ENCODE measurements at places on chromosomes 2 and 18.

GRCh38 chr2:130327703-130328527 is 14.8 kb upstream of the IMP4 start:
- no peak for DNase-seq

DNA sequence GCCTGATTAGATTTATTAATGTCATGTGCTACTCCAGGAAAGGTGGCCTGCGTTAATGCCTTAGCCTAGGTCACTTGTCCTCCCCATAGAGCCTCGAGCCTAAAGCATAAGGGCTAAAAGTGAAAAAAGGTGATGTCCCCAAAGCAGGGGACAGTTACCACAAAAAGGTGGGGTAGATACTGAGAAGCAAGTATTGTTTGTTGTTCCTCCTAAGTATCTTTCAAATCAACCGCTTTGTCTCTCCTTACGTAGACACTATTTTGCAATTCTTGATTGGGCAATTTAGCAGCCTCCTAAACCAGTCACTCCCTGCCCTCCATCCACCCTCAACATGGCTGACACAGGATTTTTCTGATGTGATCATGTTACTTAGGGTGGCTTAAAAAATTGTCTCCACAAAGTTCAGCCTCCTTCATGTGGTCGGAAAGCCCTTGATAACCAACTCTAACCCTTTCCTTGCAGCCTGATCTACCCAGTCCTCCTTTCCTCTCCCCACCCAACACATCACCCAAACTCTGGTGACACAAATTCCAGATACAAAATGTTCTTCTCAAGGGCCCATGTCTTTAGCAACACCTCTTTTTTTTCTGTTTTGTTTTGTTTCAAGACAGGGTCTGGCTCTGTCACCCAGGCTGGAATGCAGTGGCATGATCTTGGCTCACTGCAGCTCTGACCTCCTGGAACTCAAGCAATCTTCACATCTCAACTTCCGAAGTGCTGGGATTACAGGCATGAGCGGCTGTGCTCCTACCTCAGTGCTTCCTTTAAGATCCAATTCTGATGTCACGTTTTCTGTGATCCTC is 6.9 kb downstream of the INHA start:
- no peak for DNase-seq

GRCh38 chr2:31286961-31287550 is 53.1 kb downstream of the EHD3 start:
- no peak for DNase-seq

DNA sequence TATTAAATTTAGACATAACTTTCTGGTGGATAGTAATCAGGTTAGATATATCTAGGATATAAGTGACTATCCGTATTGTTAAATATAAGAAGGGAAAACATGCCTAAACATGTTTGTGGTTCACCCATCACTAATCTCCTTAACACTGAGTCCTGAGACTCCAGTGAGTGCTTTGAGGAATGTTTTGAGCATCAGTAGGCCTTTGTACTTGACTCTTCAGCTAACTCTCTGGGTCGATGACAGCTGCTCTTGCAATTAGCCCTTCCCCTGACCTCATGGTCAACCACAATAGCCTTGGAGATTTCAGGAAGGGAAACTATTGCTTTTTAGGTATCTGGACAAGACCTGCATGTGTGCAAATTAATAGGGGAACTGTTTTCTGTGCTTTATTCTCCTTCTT is 716.8 kb downstream of the EPHA4 start:
- no peak for DNase-seq
